ENCODE measurements at places on chromosomes 5 and 9. TPM values are rescaled to one million over a fixed set of nuclear protein-coding genes. Genes with fewer than 3 reads are reported as not detected.

DNA sequence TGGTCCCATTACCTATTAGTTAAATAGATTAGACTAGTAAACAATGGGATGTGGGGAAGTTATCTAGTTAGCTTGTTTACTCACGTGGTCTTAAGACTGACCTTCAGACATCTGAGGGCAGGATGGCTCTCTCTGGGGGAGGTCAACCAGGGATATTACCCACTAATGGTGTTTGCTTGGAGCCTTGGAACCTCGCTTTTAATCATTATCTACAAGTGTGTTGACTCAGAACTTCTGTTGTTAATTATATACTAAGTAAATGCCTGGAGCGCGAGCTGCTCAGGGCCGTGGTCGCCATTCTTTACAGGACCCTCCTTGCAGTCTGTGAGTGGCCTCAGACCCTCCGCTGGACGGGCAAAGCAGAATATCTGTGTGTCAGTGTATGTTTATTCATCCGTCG is 48.5 kb upstream of the ZNF354A start:
- no peaks in the 10 kb centered on the region for H3K27me3 ChIP-seq
- H3K27ac ChIP-seq: no peak overlapping the region
- no peaks in the 10 kb centered on the region for H3K4me1 ChIP-seq
- H3K4me3 ChIP-seq: no peak overlapping the region
- H3K36me3 ChIP-seq: no peaks in the 10 kb centered on the region
- no peak for DNase-seq

DNA sequence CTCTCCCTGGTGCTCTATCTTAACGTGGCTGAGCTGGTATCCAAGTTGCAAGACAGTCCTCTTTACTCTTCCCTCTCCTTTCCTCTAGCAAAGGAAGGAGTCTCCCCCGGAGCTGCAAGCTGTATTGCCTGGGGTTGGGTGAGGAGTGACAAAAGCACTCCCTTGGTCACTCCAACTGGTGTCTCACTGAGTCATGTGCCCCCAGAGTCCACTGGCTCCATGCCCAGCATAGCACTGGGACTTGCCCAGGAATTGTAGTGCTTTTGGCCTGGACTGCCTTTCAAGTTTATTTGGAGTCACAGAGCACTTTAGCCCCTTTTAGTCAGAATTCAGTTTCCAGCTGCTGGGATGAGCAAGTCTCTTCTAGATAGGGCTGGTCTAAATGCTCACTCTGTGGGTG is 82.6 kb upstream of the FST start:
- no peaks in the 10 kb centered on the region for H3K27me3 ChIP-seq
- H3K36me3 ChIP-seq: no peaks in the 10 kb centered on the region
- no peak overlapping the region for H3K27ac ChIP-seq
- no peak for DNase-seq
- H3K4me3 ChIP-seq: no peak overlapping the region

- H3K27me3 ChIP-seq: no peaks in the 10 kb centered on the region
- no peak for DNase-seq
- H3K4me3 ChIP-seq: no peak overlapping the region
- H3K4me1 ChIP-seq: peaks cover 7% of the 10 kb centered on the region
Measured at GRCh38 chr9:8863886-8864544, 1064.4 kb upstream of the DMAC1 start.

DNA sequence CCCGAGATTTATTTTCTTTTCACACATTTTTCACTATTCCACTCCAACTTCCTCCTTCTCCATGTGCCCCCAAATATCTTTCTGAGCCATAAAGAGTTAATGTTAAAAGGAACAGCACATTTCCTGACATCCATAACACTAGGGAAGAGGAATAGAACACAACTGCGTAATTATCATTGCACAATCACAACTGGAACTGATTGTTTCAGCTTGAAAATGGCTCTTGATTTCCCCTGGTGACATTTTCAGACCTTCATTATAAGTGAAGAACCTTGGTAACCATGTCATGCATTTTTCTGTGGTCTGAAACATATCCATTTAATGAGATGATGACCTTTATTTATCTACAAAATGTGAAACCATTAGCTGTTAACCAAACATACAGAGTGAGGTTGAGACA is 82.4 kb downstream of the PCSK1 start:
- no peak overlapping the region for H3K27ac ChIP-seq
- no peaks in the 10 kb centered on the region for H3K4me1 ChIP-seq
- H3K36me3 ChIP-seq: no peaks in the 10 kb centered on the region
- H3K27me3 ChIP-seq: no peaks in the 10 kb centered on the region
- H3K4me3 ChIP-seq: no peak overlapping the region

DNA sequence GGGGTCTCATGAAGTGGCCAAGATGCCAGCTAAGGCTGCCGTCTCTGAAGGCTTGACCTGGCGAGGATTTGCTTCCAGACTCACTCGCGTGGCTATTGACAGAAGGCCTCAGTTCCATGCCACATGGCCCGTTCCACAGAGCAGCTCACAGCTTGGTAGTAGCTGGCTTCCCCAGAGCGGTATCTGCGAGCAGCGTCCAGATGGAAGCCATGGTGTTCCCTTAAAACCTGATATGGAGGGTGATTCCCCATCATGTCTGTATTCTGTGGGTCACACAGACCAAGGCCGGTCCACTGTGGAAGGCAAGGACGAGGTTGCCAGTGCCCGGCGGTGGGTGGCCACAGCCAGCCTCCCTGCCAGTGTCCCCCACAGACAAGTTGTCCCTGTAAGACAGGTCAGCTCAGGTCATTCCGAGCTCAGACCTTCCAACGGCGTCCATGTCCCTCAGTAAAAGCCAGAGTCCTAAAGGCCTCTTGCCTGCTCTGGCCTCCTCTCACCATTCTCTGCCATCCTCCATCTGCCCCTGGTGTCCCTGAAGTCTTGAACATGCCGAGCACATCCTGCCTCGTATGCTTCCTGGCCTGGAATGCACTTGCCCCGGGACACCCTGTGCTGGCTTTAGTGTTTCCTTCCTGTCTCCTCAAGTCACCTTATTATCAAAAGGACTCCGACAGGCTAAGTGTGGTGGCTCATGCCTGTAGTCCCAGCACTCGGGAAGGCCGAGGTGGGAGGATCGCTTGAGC is 61.3 kb upstream of the LRRTM2 start:
- no peaks in the 10 kb centered on the region for H3K27me3 ChIP-seq
- H3K36me3 ChIP-seq: peaks cover 22% of the 10 kb centered on the region
- H3K4me3 ChIP-seq: no peak overlapping the region
- peaks cover 5% of the 10 kb centered on the region for H3K4me1 ChIP-seq
- DNase-seq: no peak
- H3K27ac ChIP-seq: 0 out of 2 replicates have a peak overlapping the region, but pooled peaks have one; percentile 65

- H3K36me3 ChIP-seq: no peaks in the 10 kb centered on the region
- DNase-seq: no peak
Measured at GRCh38 chr9:136654820-136655535, 7.7 kb upstream of the EGFL7 start.

Gene SECISBP2
- 58.4 TPM for total RNA-seq

All from H1 (cell line).